ENCODE measurements at places on chromosomes 4 and X.

GRCh38 chr4:85937507-85937906, 422.3 kb downstream of the MAPK10 start:
- DNase-seq: no peak

GRCh38 chrX:42696536-42697124, 81.3 kb downstream of the PPP1R2C start:
- DNase-seq: no peak

GRCh38 chrX:149652232-149652981, 20.8 kb upstream of the TMEM185A start:
- no peak for DNase-seq

DNA sequence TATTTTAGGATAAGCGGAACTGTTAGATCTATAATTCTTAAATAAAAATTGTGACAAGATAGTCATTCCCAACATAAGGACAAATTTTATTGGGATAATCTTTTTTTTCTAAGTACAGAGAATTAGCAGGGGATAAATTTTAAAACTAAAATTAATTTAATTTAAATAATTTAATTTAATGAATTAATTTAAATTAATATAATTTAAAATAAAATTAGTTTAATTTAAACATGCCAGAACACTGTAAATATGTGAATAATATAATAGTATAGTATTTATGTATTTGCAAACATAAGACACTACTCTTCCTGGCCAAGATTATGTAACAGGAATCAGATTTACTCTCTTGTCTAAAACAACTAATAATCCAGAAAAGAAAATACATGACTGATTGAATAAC, 1055.9 kb downstream of the PDHA2 start:
- no peak for DNase-seq

DNA sequence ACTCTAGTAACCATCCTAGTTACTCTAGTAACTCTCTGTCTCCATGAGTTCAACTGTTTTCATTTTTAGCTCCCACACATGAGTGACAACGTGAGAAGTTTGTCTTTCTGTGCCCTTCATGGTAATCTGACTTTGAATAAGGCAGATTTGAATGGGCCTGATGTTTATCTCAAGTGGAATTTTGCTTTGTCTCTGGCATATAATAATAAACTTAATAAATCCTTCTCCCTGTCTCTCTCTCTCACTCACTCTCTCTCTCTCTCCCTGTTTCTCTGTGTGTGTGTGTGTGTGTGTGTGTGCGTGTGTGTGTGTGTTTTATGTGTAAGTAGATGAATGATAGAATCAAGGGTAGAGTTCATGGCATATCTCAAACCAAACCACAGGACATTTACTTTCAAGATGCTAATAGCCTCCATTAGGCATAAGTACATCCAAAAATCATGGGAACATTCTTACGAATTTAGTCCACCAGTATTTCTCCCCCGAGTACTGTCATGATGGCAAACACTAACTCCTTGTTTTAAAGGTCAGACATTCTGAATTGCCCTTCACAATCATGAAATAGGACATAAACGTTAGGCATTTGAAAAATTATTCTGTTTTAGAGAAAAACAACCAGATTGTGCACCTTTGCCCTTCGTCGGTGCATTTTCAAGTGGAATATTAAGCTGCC, 193.1 kb downstream of the SPATA18 start:
- no peak for DNase-seq

DNA sequence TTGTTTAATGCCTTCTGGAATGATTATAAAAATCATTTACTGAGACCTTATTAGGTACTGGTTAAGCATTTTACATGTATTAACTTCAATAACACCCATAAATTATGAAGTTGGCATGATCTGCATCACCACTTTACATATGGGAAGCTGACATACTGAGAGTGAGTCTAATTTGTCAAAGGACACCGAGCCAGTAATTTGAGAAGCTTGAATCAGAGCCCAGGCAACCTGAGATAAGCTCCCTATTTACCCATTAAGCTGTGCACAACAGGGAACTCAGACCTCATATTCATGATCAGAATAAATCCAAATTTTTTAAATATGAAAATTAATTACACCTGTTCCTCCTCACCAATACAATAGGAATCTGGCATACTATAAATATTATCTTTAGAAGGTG, 247.9 kb upstream of the EPHA5 start:
- DNase-seq: no peak

GRCh38 chrX:29581223-29581622, 634.1 kb upstream of the MAGEB2 start:
- DNase-seq: no peak

- no peak for DNase-seq
Measured at GRCh38 chr4:81650606-81651242, 179.0 kb upstream of the RASGEF1B start.

DNA sequence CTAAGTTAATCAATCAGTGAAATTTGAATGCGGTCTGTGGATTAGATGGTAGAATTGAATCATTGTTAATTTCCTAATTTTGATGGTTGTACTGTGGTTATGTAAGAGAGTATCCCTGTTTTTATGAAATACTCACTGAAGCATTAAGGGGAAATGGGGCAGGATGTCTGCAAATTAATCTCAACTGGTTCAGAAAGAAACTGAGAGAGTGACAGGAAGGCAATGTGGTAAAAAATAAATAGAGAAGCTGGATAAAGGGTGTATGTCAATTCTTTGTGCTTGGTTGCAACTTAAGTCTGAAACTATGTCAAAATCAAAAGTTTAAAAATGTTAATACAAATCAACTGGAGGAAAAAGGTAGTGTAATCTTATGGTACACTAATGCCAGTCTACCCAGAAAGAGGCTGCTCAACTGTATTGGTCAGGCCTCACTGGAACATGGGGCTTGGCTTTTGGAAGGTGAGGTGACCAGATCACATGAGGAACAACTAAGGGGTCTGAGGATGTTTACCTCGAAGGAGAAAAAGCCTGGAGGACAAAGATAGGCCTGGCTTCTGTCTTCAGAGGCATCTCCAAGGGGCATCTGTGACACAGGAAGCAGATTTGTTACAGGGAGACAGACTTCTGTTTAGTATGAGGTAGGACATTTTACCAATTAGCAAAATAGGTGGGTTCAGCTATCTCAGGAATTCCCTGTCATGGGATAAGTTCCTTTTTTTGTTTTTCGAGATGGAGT, 83.1 kb downstream of the DLG3 start:
- DNase-seq: no peak

- DNase-seq: no peak
Measured at GRCh38 chr4:55450566-55450965, 54.8 kb downstream of the TMEM165 start.

- DNase-seq: no peak
Measured at GRCh38 chr4:176380352-176381157, 60.8 kb downstream of the SPCS3 start.

DNA sequence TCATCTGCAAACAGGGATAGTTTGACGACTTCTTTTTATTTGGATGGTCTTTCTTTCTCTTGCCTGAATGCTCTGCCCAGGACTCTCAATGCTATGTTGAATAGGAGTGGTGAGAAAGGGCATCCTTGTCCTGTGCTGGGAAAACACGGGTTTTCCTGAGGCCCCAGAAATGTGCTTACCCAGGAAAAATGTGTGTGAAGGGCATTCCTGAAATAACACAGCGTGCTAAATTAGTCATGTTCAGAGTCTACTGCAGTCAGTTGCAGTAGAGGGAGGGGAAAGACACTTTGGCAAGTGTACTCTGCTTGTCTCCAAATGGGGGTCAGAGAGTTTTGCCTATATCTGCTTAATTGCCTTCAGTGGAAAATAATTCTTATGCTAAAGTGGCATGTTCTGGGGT, 153.9 kb downstream of the CCNG2 start:
- no peak for DNase-seq
